ENCODE measurements at places on chromosomes 11 and 22.
A peak's percentile ranks its signal among the peaks of the same experiment; 100 is the strongest.

DNA sequence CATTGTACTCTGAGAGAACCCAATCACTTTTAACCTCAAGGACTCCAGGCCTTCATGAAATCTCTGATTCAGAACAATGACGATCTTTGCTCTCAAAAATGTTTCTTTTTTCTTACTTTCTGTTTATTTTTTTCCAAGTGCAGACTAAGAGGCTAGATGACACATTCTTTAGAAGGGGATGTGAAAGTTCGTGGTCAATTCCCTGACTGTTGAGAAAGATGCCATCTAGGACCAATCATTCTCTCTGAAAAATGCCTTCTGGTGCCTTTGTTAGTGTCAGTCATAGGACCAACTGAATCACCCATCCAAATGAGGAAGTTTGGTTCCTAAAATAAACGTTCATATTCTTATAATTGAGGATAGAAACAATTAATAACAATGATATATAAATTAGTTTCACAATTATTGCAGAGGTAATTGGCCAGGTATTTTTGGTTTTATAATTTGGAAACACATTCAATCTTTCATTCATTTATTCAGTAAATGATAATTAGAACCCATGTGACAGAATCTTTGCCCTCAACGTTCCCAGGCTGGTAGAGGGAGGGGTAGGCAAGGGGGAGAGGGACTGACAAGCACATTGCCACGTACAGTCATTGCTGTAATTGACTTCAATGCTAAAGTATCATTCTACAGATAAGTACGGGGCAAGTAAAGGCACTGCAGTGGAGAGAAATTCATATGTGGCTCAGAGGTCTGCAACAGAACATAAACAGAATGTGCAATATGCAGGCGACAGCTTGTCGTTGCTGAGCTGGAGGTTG lies 333.4 kb upstream of the MPPED2 start:
- no peak for DNase-seq

- no peak for DNase-seq
Measured at GRCh38 chr11:133311230-133311629, 221.1 kb downstream of the OPCML start.

GRCh38 chr11:10400856-10401255 lies 54.2 kb upstream of the AMPD3 start:
- no peak for DNase-seq

DNA sequence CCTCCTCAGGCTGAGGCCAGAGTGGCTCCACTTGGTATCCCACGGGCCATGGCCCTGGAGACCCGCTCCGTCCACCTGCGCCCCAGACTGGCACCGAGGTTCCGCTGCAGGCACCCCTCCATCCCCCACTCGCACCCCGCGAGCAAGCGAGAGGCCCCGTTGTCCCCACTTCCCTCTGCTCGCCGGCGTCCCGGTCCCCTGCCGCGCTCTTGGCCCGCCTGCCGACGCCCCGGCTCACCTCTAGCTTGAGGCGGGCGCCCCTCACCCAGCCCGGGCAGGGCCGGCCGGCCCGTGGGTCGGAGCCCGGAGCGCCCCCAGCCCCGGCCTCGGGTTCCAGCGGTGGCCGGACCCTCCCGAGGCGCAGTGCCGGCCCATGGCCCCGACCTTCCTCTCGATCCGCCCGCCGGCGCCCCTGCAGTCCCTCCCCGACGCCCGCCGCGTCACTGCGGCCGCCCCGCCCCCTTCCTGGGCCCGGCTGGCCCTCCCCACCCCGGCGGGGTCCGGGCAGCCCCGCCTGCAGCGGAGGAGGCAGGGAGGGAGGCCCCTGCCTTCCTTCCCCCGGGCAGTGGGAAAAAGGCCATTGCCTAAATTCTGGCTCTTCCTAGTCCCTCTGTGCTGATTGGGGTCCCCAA lies at the start of gene PITPNM1:
Gene PITPNM1 (minus strand): TSS at position 414 of the 632 bp plus-strand sequence. CDS start 1,183 bp downstream, outside the sequence.
- peak; percentile 49 for DNase-seq

DNA sequence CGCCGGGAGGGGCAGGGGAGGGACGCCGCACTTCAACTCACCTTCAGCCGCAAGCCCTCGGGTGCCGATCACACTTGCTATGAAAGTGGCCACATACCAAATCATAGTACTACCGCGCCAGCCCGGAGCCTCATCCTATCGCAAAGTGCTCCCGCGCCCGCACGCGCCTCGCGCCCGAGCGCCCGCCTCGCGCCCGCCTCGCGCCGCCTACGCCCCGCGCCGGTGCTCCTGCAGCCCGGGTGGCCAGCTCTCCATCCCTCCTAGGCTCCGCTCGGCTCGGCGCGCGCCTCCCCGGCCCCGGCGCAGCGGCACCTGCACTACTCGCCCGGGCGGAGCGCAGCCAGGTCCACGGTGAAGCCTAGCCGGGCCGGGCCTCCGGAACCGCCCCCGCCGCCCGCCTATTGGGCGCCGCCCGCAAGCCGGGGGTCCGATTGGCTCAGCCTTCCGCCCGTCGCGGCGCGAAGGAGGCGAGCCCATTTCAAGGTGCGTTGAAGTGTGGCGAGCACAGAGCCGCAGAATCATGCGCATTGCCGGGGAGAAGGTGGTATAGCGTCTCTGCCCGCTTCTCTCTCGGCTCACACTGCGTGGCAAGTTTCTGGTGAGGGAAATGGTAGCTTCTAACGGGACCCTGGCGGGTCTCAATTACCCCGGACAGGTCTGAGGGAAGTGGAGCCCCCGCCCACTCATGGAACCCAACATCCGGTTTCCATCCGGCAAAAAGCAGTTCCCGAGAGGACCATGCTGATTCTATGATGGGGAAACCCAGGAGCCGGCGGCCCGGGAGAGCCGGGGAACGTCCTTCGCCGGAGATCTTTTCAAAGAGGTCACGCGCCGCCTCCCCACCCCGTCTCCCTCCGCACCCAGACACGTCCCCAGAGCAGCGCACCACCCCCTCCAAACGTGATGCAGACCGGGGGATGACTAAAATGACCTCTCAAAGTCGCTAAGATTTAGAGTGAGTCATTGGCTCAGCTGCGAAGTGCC lies at the start of gene IGSF9B:
Gene IGSF9B (minus strand): TSS at position 319 of the 984 bp plus-strand sequence. CDS start 214 bp downstream, at position 105.
- peak; percentile 86 for DNase-seq

DNA sequence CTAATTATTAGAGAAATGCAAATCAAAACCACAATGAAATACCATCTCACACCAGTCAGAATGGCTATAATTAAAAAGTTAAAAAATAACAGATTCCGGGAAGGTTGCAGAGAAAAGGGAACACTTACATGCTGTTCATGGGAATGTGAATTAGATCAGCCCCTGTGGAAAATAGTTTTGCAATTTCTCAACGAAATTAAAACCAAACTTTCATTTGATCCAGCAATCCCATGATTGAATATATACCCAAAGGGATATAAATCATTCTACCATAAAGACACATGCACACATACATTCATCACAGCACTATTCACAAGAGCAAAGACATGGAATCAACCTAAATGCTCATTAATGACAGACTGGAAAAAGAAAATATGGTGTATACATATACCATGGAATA lies 32.5 kb downstream of the NOX4 start:
- DNase-seq, result no peak

DNA sequence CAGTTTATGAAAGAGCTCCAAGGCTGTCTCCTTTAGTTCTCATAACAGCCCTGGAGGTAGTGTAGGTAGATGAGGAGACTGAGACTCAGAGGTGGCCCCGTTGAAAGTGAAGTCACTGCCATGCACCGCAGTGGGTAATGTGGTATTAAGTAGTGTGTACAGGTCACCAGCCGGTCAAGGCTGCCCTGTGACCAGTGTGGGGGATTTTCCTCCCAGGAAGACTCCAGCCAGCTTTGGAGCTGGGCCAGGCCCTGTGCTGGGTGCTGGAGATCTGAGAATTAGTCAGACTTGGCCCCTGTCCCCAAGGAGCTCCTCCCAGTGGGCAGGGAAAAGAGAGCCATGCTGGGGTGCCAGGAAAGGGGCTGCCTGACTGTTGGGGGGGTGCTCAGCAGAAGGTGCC lies 5.3 kb downstream of the OMP start:
- DNase-seq, result no peak

DNA sequence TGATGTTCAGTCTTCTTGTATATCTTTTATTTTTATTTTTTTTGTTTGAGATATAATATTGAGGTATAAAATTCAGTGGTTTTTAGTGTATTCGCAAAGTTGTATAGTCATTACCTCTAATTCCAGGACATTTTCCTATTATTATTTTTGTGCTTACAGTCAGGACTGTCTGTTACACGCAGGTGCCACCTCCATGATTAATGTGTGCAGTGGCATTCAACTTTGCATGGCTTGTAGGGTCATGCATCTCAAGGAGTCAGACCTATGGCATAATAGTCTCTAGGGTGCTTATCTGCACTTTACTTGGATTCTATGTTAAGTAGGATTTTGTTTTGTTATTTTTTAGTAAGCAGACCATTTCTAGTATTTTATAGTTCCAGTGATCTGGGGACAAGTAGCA lies 1.0 kb downstream of the CTR9 start:
- DNase-seq, result no peak

GRCh38 chr11:120139316-120140069 lies 1.6 kb upstream of the TRIM29 start:
- no peak for DNase-seq

- DNase-seq, result no peak
Measured at GRCh38 chr22:40519284-40519947, 117.1 kb downstream of the MRTFA start.

- DNase-seq, result no peak
Measured at GRCh38 chr11:105152021-105152512, 12.5 kb upstream of the CARD18 start.

DNA sequence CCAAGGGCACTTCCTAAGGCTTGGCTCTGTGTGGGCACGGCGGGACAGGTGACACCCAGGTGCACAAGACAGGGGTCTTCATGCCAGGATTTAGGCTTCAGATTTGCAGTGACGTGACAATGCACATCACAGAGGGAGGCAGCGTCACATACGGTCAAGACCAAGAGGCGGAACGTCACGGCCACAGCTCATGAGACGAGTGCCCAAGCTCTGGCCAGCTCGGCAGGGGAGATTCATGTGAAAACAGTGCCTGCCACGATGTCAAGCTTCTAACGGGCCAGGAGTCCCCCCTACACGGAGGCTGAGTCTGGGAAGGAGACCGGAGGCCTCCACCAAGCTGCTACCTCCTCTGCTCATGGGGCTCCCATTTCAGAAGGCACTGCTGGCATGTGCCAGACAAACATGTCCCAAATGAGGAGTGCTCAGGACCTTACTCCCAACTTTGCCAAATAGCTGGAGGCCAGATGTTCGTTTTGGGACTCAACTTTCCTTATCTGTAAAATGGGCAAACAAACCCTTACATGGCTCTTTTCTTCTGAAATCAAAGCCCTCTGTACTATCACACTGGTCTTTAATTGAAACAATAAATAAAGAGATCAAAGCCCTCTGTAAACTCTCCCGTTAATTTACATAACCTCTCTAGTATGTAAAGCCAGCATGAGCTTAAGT lies 16.6 kb downstream of the VPS37C start:
- DNase-seq, result no peak

DNA sequence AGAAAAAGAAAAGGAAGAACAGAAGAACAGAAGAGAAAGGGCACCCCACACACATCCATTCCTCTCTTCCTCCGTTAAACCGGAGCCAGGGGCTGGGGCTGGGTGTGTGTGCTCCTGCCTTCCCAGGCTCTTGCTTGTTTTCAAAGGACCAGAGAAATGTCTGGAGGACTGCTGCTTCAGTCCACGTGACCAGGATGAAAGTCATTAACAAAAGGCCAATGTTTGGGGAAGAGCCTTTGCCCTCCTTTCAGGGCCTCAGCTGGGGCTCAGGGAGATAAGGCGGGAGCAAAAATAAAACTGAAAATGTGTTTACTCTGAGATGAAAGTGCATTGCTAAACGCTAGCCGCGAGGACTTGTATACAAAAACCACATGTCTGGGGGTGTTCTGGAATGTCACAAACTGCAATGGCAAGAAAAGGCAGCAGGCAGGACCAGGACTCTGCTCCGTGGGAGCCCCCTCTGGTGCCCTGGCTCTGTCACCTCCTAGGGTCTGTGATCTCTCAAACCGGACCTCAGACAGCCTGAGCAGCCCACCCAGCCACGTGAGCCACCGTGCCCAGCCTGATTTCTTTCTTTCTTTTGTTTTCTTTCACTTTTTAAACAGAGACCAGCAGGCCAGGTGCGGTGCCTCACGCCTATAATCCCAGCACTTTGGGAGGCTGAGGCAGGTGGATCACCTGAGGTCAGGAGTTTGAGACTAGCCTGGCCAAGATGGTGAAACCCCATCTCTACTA lies 31.6 kb upstream of the MYH9 start:
- DNase-seq, result no peak

DNA sequence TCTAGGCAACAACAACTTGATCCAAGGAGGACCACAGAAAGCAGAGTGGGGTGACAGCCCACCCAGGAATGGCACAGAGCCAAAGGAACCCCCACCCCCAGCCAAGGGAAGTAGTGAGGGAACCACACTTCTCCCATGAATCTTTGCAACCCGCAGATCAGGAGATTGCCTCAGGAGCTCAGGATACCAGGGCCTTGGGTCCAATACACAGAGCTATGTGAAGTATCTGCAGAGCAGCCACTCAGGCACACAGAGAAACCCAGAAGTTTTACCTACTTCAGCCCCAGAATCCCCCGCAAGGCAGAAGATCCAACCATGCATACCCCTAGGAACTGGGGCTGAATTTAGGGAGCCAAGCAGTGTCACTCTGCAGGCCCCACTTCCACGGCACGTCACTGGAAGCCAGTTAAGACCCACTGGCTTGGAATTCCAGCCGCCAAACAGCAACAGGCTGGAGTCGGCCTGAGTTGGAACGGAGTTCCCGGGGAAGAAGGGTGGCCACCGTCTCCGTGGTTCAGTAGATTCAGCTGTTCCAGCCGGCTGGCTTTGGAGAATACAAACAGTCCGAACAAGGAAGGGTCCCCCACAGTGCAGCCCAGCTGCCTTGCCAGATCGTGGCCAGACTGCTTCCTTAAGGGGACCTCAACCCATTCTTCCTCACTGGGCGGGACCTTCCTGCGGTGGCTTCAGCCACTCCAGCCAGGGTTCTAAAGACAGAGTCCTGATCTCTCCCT lies 174.1 kb downstream of the TTC28 start:
- no peak for DNase-seq

DNA sequence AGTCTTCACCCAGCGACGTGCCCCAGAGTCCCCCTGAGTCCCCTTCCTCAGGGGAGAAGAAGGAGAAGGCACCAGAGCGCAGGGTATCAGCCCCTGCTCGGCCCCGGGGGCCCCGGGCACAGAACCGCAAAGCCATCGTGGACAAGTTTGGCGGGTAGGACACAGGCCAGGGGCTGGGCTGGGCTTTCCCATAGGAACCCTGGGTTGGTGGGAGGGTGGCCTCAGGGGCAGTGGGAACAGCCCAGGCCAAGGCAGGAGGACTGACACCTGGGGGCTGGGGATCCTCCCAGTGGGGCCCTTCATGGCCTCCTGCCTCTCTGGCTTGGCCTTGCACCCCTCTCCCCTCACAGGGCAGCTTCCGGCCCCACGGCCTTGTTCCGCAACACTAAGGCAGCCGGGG lies 8.5 kb downstream of the SMTNL1 start:
- DNase-seq, result no peak

Measured in activated CD4-positive, alpha-beta T cell treated with anti-CD3 and anti-CD28 coated beads, Interleukin-2, amount 50 U/mL, for 24 hours (primary cell).